Frontal cortex (tissue), 4 donors: ENCODE measurements at places on chromosomes 3 and 15.

DNA sequence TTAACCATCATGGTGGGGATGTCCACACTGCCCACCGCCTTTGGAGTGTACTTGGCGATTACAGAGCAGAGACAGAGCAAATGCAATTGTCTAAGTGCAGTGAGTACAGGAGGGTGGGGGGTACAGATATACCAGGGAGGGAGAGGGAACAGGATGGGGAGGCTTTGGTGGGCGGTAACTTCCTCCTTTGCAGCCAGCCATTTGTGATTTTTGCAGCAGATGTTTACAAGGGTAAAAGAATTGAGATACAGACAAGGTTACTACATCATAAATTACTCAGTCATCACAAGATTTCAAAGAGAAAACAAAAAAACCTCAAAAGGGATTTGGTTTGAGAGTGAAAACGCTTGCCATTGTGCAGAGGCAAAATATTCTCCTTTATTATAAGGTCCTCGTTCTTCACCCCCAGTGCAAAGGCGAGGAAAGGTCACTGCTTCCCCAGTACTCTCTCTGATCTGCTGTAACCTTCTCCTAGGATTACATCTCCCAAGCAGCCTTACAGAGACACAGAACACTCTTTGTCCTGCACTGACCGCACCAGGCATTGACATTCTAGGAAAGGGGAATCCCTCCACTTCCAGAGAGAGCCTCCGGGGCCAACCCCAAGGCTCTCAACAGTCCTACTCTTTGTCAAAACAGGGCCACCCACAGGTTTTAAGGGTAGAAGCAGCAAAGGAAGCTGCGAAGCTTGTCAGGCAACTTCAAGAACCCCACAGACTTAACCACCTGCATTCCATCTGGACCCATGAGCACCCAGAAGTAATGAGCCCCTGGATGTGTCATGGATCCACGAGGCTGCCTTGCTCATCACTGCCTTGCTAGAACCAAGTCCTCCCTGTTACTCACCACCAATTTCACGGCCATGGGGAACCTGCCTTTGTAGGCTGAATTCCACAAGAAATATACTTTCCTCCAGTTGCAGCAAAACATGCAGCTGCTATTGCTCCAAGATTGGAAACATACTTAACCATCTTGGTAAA lies 117.3 kb downstream of the ADAMTS17 start:
- no peak for DNase-seq

DNA sequence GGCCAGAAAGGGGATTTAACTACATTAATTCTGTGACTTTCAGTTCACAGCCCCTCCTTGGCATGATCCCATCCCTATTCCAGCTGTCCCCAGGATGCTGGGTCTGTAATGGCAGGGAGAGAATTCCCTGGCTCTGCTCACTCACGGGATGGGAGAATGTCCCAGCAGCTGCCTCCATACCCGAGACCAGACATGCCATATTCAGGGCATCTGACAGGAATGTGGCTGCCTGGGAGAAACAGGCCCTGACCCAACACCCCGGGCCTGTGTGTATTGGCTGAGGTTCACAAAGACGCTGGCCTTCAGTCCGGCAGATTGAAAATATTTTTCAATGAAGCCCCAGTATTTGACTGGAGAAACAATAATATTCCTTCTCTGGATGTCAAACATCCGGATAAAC lies 83.6 kb upstream of the SMAD3 start:
- no peak for DNase-seq

- peak; percentile 33 for DNase-seq
These were observed 18.8 kb downstream of the PLA2G4F start for GRCh38 chr15:42137461-42138261.

- no peak for DNase-seq
These were observed 183.3 kb upstream of the ROPN1 start for GRCh38 chr3:124174910-124175874.

DNA sequence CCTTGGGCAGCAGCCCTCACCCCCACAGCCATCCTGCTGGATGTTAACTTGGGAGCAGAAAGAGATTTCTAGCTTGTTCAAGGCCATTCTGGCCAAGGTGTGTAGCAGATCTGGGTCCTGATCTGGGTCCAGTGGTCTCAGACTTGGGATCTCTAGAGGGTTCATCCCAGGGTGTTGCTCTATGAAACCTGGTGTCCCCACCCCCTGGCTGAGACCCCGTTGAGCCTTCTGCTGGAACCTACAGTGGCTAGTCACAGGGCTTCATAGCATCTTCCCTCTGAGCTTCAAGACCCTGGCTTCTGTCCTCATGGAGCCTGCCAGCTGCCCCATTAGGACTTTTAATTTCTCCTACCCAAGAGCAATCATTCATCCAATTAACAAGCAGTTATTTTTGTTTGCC lies 64.3 kb downstream of the EPHB1 start:
- DNase-seq = no peak
